Activated CD4-positive, alpha-beta T cell treated with anti-CD3 and anti-CD28 coated beads, Interleukin-2, Interleukin-4, amounts not matched to agents 100 ng/mL and 50 ng/mL, durations not matched to agents 16 hours and 8 hours (primary cell): ENCODE measurements at places on chromosomes 3 and 15.

DNA sequence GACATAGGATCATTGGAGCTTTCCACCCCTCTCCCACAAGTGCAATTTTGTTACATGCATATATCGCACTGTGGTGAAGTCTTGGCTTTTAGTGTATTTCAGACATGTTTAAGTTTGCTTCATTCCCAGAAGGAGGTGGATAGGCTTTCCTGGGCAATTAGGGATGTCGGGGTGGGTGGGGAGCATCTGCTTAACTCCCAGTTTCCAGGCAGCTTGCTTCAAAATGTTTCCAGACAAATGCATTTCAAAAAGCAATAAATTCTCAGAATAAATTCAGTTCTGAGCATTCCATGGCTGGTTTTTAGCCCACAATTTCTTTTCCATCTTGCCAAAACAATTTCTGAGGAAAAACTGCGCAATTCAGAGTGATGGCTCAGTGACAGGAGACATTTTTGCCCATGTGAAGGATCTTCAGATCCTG, 227.7 kb upstream of the ZPLD1 start:
- no peak for DNase-seq

DNA sequence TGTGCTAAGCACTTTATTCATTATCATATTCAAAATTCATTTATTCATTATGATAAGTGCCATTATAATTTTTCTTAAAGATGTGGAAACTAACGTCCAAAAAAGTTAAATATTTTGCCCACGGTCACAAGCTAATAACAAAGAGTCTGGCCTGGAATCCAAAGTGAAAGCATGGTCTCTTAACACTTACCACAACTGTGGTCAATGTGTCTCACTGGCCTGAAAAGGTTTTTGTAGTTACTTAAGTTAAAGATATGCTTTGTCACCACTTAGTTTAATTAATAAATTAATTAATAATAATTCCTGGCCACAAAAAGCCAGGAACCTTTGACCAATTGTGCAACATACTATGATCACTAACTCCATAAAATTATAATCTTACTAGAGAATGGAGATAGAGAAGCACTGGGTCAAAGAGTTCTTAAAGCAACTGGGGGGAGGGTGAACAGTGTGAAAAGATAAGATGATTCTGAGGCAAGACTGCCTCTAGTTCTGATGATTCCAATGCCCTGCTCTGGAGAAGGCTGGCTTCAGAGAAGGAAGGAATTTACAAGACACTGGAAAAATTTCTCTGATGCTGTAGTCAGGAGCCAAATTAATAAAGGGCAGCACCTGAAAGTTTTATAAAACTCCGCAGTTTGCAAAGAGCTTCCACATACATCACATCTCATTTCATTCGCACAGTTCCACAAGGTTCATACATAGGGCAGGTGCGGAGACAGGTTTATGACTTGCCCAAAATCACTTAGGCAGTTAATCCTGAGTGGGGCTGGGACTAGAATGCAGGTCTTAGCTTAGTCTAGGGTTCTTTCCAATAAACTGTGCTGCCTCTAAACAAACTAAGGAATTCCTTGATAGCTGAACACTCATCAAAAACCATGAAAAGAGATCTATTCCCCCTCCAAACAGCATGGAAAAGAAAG, 32.5 kb downstream of the NPTN start:
- DNase-seq: no peak

- peak; percentile 62 for DNase-seq
Measured at GRCh38 chr3:43855674-43856299, 165.0 kb downstream of the ABHD5 start.

DNA sequence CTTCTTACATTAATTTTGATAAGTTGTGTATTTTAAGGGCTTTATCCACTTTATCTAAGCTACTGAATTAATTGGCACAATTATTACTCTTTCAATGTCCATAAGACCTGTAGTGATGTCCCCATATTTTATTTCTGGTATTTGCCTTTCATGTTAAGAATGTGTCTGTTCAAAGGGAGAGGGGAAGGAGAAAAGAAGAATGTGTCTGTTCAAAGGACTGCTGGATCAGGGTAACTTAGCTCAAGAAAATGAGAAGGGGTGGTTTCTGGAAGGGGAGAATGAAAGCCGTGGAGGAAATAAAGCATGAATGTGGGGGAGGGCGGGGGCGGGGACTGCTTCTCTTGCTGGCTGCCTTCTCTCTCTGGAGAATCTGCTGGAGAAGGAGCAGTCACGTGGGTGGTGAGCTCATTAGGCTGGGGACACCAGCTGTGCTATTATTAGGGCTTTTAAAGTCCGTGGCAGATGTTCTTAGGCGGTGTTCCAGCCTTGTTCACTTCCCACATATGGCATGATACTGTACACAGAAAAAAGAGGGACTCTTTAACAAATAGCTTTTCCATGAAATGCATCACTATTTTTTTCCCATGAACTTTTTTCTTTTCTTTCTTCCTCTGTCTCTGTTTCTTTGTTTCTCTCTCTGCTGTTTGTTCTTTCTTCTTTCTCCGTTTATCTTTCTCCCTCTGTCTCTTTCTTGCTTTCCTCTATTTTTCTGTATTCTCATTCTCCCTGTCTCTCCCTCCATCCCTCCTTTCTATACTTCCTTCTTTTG, 63.7 kb upstream of the ULK4 start:
- no peak for DNase-seq

DNA sequence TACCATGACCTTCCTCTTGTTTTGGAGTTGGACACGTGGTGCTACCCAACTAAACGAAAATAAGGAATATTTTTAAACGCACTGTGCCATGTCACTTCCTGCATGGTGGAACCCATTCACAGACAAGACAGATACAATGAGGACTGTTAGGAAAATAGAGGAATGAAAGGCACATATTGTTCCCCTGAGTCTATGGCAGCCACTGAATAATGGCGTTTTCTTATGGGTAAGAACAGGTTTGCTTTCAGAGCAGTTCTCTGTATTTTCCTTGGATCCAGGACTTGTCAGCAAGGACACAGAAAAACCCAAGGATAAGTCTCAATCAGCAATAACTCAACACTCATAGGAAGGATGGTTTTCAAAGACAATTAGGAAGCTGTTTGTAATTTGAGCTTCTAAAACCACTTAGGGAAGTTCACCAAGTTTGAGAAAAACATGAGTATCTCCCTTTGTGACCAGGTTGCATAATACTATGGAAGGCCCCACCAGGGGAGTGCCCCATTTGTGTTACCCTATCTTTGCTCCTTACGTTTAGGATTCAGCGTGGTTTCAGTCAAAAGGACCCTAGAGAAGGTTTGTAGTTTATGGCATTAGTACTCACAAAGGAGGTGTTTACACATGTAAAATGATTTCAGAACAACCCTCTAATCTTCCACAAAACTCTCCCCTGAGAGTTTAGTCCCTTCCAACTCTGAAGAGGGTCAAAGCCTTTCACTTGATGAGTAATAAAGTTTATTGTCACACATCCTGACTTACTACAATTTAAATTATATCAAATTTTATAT, 487.2 kb upstream of the ATP11B start:
- DNase-seq: no peak

GRCh38 chr3:82354228-82354627, 592.8 kb upstream of the GBE1 start:
- no peak for DNase-seq

DNA sequence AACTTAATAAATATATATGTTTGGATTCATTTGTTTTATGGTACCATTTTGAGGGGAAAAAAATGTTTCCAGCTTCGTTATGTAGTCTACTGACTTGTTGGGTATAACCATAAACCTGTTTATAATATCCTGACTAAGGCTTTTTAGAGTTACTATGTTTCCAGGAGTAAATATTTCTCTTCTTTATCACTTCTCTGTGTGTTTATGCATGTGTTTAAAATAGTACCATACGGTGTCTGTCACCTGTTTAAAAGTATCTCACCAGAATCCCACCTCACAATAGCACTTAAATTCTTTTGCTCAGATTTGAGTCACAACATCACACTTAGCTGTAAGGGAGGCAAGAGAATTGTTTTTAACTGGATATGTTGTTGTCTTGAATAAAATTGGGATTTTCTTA, 15.1 kb downstream of the LACTB start:
- no peak for DNase-seq

DNA sequence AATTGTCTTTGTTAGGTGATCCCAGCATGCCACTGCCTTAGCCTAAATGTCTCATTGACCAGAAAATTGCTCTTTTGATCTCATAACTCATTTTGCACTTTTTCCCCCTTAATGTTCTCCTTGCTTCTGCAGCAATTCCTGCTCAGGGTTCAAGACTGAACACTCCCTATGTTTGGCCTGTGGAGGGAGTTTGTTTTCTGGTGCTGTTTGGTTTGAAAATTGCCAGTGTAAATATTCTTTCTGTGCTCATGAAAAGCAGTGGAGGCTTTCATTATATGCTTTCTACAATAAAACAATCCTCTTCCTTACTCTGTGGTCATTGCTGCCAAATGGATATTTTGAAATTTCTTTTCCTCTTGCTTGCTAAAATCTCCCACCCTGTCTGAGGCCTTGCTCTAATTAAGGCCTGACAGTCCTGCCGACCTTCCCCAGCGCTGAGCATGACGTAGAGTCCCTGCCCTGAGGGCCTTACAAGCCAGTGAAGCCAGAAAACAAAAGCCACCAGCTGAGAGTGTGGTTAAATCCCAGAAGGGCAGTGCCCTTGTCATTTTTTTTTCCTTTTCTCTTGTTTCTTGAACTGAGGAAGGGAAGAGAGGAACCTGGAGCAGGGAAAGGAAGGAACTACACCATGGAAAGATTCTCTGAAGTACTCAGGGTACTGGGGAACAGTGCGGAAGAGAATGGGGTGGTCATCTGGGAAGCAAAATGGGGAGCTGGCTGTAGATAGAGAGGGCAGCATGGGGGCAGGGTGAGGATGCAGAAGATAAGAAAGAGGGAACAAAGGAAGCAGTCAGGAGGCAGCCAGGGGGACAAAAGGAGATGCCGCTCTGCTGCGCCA, 24.8 kb downstream of the ZBTB38 start:
- no peak for DNase-seq

DNA sequence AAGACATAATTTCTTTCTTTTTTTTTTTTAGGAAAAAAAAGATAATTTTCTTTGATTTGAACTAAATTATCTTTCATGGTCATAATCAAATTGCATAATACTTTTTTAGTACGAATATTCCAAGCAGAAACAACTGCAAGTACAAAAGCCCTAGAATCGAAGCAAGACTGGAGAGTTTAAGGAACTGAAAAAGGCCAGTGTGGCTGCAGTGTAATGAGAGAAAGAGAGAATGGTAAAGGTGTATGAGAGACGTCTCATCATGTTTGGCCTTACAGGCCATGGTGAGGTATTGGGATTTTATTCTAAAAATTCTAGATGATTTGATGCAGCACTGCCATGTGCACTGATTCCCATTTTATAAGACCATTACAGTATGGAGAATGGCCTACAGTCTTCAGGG, 180.9 kb downstream of the SUCNR1 start:
- no peak for DNase-seq

GRCh38 chr15:40310001-40310959, 2.5 kb upstream of the PLCB2 start:
- DNase-seq: peak; percentile 71

- DNase-seq: no peak
Measured at GRCh38 chr15:74443100-74443909, 9.5 kb upstream of the SEMA7A start.

GRCh38 chr3:139302084-139302800, 41.6 kb upstream of the MRPS22 start:
- DNase-seq: peak; percentile 53

GRCh38 chr15:89621547-89621946, 33.7 kb downstream of the KIF7 start:
- no peak for DNase-seq

DNA sequence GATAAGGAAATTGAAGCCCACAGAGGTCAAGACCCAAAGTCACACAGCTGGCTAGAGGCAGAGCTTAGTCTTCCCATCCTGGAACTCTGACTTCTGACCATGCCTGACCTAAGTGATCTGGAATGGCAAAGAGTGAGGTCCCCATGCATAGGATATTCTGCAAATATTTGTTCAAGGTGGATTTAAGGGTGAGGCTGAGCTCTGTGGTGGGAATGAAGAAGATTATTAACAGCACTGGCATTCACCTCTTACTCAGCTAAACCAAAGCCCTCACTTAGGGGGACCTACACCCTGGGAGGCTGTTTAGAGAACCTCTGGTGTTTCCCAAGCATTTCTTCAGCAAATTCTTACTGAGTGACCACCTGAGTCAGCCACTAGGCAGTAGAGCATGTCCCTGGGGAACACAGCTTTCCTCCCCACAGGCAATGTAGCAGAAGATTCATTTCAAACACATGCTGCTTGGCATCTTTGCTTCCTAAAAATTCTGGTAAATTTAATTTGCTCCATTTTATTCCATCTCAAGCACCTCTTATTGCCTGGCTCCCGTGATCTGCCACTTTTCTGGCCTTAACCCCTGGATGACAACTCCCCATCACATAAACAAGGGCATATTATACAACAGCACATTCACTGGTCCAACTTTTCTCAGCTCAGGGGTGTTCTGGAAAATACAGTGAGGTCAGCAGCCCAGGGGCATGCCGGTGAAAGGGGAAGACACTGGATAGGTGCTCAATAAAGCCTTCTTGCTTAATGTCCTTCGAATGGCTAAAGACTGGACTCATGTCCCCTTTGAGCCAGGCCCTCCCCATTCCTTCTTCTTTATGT, 176.0 kb downstream of the ABHD5 start:
- DNase-seq: no peak

GRCh38 chr3:196524527-196524926, 9.4 kb upstream of the SMCO1 start:
- DNase-seq: no peak

DNA sequence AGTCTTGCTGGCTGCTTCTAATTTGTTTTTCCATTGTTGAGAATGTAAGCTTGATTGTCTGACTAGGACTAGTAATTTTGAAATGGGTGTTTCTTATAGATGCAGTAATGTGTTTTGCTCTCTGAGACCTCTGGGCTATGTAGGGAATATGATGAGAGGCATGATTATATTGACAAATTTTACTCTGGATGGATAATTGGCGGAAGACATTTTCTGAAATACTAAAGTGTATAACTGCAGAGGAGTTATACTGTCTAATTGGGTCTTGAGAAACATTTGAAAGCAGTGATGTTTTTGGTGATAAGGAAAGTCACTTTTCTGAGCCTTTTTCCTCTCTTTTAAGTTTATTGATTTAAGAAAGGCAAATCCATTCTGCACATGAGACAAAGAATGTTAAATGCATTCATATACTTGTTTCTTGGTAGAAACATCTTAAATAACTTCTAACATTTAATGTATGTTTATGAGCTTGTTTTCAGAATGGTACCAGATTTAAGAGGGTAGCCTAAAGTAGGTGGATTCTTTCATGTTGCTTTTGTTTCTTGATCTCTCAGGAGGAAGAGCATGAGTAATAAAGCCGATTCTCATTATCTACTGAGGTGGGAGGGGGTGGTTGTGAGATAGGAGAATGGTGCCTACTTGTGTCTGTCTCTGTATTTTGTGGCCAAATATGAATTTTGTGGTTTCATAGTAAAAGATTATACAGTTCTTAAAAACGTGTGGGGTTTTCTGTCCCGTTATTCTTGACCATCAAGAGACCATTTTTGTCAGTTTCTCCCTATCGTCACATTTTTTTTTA, 2.0 kb downstream of the ATP2C1 start:
- DNase-seq: peak; percentile 60
